CD4-positive, alpha-beta T cell treated with Interferon alpha-2 for 1 hour (primary cell): ENCODE measurements at places on chromosomes 1 and 21.

GRCh38 chr1:8423692-8424538 lies 106.0 kb downstream of the SLC45A1 start:
- DNase-seq = peak; percentile 52

GRCh38 chr1:160125746-160126145 lies 10.2 kb downstream of the ATP1A2 start:
- no peak for DNase-seq

GRCh38 chr1:37398096-37398495 lies 76.3 kb upstream of the ZC3H12A start:
- DNase-seq = no peak

DNA sequence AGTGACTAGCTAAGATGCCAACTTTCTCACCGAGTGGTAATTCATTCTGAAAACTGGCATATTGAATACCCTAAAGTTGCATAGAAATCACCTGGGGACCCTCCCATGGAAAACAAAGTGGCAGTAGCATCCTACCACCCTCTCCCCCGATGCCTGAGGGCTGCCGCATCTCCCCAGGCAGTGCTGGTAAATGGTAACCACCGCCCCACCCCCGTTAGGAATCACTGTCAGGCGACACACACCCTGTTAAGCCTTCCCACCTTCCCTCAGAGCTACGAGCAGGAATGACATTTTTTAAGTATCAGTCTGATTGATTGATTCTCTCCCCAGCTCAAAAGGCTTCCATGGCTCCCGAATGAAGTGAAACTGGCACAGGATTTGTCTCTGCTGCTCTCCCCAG lies 28.3 kb downstream of the TMPRSS2 start:
- no peak for DNase-seq

DNA sequence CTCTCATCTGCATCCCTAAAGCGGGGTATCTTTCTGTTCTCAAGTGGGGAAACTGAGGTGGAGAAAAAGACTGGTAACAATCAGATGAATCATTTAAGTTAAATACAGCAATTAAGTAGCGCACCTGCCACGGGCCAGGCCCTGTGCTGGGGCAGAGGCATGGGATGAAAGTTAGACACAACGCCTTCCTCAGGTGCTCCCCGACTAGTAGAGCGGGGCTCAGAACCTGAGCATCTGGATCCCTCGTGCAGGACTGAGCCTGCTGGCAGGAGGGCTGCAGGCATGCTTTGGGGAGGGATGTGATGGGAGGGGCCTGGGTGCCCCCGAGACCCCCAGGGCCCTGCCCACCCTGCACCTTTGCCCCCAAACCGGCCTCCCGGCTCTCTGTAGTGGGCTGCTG lies 14.9 kb upstream of the KCNC4 start:
- DNase-seq = no peak

DNA sequence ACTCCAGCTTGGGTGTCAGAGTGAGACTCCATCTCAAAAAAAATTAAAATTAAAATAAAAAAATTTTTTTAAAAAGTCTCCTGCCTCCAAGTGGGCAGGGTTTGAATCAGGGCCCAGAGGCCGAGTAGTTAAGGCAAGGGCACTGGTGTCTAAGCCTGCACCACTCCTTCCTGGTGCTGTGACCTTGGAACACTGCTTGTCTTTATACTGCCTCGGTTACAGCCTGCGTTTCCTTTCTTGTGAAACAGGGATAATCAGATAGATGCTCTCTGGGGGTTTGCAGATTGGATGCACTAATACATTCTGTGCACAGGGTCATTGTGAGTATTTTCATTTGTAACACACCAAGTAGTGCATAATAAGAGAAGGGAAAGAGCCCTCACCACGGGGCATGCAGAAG lies 58.4 kb upstream of the EFHD2 start:
- DNase-seq = no peak

DNA sequence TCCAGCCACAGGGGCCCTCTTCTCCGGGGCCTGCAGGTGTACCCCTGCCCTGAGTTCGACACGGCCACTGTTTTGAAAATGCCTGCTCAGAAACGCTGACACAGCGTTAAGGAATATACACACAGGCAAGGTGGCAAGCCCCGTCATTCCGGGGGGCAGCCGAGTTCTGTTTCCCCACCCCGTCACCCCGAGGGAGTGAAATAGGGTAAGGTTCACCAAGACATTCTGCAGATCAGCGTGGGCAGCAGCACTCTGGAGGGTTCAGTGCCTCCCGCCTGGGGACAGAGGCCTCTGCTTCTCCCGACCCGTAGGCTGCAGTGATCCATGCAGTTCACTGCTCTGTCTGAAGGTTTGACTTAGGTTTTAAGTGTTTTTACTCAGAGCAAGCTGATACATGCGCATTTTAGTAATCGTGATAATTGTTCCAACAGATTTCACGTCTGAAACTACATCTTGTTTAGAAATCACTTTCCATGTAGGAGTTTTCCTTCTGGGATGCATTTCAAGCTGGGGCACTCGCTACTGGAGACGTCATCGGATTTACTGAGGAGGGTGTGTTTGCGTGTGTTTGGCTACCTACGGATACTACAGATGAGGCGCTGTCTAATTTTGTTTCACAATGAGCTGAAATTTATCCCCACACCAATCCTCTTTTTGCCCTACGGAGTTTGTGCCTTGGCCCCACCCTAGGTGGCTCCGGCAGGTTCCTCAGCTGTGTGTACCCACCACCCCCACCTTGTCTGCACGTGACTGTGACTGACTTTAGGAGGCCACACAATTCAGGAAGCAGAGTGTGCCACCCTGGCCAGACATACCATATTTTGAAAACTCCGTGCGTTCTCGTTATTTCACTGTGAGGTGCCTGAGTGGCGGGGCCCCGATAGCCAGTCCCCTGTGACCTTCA lies 63.5 kb downstream of the AGPAT3 start:
- DNase-seq = no peak

DNA sequence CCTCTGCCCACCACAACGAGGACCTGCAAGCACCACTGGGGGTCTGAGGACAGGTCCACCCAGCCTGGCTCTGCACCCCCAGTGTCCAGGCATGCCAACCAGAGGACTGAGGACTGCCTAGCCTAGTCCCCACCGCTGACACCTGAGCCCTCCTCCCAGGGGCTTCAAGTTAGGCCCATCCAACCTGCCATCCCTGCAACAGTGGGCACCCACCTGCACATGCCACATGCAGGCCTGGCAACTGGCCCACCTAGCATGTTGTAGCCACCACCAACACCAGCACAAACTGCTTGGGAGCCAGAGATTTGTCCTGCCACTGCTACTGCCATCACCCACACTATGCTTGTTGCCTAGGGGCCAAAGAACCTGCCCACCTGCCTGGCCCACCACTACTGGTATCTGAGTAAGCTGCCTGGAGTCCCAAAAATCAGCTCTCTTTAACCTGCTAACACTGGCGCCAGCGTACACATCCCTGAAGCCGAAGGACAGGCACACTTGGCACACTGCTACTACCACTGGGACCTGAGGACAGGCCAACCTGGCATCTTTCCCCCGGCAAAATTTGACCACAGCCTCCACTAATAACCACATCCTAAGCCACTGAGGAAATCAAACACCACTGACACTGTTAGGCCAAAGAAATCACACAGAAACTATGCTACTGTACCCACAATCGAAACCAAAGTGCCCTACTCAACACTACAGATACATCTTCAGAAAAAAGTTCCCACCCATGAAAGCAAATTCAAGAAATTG lies 61.5 kb downstream of the PSMG1 start:
- no peak for DNase-seq

GRCh38 chr1:185467122-185467521 lies 150.1 kb upstream of the IVNS1ABP start:
- DNase-seq = no peak

DNA sequence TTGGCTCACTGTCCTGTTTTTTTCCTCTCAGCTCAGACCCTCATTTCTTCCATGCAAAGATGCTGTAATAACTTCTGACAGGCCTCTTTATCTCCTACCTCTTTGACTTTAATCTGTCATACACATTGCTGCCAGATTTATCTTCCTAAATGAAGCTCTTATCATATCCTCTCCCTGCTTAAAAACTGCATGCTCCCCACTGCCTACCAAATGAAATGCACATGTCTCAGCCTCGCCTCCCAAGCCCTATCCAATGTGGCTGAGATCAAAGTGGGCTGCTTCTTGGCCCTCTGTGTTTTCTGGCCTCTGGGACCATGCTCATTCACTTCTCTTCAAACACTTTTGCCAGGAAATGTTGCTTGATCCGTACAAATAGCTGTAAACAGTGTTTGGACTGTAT lies 38.3 kb downstream of the IRF2BP2 start:
- DNase-seq = no peak

GRCh38 chr1:201066986-201067385 lies 43.5 kb upstream of the KIF21B start:
- no peak for DNase-seq

DNA sequence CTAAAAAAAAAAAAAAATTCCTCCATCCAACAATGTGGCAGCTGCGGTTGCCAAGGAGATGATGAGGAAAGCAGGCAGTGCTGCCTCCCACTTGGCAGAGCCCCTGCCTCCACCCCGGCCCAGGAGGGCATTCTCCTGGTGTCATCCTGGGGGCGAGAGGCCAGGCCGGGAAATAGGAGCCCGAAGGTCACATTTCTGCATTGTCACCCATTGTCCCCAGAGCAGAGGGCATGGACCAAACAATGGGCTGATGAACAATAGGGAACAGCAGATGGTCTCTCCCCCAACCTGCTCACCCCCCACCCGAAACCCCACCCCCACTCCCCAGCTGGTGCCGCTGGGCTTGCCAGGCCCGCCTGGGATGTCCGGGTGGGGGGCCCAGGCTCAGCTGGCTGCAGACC lies 37.3 kb downstream of the CAMK2N1 start:
- DNase-seq = no peak

- peak; percentile 63 for DNase-seq
These were observed 64.9 kb upstream of the FCGR2A start for GRCh38 chr1:161440312-161440894.

GRCh38 chr1:246782120-246782900 lies 58.1 kb downstream of the SCCPDH start:
- DNase-seq = no peak
